ENCODE measurements at places on chromosomes 12 and 14.
A peak's percentile ranks its signal among the peaks of the same experiment; 100 is the strongest.

DNA sequence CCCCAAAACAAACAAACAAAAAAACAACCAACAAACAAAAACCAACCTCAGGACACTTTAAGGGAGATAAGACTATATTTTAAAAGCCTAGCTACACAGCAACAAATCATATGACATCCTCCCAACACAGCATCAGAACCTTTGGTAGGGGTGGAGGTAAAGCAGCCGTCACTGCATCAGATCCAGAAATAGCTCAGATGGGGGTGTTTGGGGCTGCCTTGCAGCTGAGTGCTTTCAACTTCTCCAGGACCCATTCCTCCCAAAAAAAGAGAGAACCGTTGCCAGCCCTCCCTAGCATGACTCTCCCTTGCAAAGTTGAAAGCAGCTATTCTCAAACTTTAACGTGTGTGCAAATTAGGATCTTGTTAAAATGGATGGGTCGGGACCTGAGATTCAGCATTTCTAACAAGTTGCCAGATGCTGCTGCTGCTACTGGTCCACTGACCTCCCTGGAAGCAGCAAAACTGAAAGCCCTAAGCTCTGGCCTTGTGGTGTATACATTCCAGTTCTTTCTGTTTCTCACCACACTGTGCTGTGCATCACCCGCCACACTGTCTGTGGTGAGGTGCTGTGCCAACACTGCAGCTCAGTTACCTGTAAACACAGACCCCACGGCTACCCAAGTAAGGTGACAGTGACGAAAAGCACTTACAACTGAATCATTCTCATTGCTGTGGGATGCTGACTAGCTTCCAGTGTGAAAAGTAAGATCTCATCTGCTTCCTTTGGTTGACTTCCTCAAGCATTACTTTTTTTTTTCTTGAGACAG, 54.0 kb downstream of the SLC38A1 start:
- DNase-seq = peak; percentile 65

DNA sequence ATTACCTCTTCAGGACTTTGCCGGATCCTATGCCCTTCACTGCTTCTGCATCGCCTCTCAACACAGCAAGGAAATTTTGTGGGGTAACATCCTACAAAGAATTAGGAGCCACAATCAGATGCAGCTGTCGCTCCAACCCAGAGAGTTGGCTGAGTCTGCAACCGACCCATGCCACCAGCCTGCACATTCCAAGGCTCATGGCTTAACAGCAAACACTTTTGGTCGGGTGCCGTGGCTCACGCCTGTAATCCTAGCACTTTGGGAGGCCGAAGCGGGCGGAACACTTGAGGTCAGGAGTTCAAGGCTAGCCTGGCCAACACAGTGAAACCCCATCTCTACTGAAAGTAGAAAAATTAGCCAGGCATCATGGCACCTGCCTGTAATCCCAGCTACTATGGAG, 32.3 kb downstream of the LGMN start:
- DNase-seq = no peak

DNA sequence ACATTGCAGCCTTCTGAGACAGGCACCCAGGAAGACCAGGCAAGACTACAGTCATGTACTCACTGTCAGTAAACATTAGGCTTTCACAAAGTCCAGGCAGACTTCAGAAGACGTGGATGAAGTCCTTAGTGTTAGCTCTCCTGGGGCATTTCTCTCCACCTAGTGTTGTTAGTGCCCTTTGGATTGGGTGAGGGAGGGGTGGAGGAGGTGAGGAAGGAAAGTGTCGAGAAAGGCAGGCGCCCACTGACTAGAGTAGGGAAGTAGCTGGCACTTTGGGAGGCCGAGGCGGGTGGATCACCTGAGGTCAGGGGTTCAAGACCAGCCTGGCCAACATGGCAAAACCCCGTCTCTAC, 20.2 kb downstream of the TMEM229B start:
- no peak for DNase-seq

- DNase-seq = no peak
Observed at GRCh38 chr14:72736786-72737559, 156.9 kb downstream of the DPF3 start.

DNA sequence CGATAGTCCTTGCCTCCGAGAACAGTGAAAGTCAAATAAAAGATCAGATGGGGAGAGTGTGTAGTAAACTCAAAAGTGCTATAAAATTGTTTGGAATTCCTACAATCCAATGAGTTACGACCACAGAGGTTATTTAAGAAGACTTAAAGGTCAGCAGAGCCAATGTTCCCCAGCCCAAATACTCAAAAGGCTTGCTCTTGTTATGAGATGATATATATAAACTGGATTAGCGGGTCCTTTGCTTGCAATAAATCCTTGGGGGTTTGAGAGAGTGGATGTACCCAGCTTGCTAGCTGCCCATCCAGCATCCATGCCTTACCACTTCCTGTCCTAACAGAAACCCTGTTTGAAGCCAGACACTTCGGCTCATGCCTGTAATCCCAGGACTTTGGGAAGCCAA, 29.0 kb upstream of the MED13L start:
- no peak for DNase-seq

- DNase-seq = peak; percentile 97
Observed at GRCh38 chr12:120231316-120232011, 30.6 kb upstream of the RPLP0 start.

DNA sequence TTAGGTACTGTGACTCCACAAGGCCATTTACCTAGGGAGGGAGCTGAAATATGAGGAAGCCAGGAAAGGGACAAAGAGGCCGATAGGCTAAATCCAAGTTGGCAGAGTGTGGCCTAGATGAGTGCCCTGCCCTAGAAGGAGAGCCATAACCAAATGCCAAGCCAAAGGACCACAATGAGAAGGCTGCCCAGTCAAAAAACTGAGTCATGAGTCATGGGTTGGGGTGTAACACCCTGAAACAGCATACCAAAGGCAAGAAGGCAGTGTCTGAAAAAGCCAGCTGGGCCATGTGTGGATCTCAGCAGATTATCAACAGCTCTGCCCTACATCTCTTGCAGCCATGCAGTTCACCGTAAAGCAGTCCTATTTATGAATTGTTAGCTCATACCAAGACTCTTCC, 171.7 kb downstream of the PHLDA1 start:
- no peak for DNase-seq

- DNase-seq = no peak
Observed at GRCh38 chr12:112615196-112615595, 176.4 kb upstream of the RPH3A start.

DNA sequence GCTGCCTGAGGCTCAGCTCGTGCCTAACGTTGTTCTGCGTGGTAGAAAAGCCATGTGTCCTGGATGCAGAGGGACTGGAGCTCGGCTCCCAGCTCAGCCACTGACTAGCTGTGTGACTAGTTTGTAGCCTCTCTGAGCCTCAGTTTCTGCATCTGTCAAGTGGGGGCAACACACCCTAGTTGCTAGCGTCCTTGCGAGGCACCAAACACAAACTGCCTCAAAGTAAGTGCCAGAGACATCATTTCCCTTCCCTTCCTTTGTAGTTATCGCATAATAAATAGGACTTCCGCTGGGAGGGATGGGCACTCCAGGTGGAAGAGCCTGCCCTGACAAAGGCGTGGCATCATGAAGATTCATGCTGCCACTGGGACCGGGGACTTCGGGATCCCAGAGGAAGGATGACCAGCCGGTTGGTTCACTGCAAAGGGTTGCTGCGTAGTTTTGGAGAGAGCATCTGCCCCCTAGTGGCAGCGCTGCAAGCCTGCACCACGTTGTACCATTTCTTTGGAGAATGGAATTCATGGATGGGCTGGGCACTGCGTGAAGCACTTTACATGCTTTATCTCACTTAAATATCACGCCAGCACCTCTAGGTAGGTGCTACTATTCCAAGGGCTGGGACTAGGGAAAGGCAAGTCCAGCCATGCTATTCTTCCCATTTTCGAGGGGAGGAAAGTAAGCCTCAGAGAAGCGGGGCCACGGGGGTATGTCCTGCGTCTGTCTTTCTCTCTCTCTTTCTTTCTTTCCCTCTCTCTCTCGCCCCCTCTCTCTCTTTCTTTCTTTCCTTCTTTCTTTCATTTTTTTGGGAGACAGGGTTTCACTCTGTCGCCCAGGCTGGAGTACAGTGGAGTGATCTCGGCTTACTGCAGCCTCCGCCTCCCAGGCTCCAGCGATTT, 4.6 kb downstream of the CCDC197 start:
- DNase-seq = peak; percentile 74

DNA sequence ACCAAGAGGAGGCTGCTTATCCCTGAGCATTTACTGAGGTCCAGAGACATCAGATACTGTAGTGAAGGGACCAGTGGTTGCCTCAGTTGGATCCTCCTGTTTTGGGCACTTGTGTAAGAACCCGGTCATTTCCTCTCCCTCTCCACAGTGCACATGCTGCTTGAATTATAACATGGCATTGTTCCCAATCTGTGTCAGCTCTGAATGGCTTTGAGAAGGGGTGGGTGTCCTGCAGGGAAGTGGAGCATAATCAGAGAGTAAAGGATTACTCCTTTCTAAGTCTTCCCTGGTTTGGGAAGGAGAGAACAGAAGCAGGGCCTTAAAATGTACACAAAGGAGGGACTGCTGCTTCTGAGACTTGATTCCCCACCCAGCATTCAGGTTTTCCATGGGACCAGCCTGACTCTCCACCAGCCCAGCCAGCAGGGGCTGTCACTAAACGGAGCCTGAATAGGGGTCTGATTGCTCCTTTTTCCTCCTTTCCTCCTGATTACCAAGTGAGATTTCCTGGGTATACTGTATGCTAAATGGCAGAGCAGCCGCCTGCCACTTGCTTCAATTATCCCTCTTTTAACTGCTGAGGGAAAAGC, 78.4 kb downstream of the NRXN3 start:
- no peak for DNase-seq

GRCh38 chr12:27101290-27101689, 18.9 kb upstream of the C12orf71 start:
- DNase-seq = peak; percentile 23

DNA sequence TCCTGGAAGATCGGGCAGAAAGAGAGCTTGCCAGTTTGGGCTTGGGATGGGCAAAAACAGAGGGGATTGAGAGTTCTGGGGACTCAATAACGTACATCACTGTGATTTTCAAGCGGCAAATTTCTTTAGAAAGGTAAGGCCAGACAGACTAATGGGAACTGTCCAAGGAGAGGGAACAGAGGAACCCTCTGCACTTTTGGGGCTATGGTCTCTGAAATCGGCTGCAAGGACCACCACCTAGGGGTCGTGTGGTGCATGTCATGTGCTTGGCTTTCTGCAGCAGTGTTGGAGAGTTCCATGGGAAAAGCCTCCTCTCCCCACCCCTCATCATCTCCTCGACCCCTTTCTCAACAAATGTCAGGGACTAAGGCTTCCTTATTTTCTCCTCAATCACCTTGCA, 79.6 kb downstream of the PPM1A start:
- no peak for DNase-seq

DNA sequence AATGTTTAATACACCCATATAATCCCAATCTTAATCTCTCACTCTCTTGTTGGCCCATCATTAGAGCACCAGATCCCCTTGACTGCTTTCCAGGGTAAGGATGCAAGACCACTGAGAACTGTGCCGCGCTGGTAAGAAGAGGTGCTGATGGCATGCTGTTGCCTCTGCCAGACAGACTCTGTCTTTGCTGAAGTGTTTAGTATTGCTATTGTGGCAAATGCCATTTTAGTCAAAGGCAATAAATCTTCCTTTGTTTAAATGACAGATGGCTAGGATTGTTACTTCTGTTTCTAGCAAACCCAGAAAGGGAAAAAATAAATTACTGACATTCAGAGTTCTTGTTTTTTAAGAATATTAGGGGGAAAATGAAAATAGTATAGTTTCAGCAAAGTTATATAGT, 152.3 kb downstream of the MON2 start:
- no peak for DNase-seq

- no peak for DNase-seq
Observed at GRCh38 chr14:36805131-36805559, 143.5 kb downstream of the PAX9 start.

- no peak for DNase-seq
Observed at GRCh38 chr14:85010186-85010585, 519.8 kb upstream of the FLRT2 start.

- DNase-seq = no peak
Observed at GRCh38 chr12:127773520-127773919, 493.4 kb upstream of the TMEM132C start.

GRCh38 chr12:123085730-123086487, 65.0 kb downstream of the PITPNM2 start:
- no peak for DNase-seq

GRCh38 chr14:53190938-53191337, 37.8 kb upstream of the DDHD1 start:
- no peak for DNase-seq

DNA sequence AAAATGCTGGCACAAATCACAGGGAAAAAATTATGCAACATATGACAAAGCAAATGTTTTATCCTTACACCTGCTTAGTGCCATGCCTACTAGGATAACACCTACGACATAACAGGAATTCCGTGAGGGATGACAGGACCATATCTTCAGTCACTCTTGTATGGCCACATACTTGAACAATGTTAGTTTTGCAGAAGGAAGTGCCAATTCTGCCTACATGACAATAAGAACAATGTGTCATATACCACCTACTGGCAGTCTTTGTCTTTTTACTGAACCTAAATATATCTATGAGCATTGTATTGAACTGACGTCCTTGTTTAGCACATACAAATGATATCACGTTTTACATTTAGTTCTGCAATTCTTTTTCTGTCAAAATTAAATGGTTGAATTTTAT, 234.0 kb downstream of the ADAMTS20 start:
- DNase-seq = peak; percentile 15

- DNase-seq = no peak
Observed at GRCh38 chr14:37869633-37870032, 274.2 kb downstream of the TTC6 start.

DNA sequence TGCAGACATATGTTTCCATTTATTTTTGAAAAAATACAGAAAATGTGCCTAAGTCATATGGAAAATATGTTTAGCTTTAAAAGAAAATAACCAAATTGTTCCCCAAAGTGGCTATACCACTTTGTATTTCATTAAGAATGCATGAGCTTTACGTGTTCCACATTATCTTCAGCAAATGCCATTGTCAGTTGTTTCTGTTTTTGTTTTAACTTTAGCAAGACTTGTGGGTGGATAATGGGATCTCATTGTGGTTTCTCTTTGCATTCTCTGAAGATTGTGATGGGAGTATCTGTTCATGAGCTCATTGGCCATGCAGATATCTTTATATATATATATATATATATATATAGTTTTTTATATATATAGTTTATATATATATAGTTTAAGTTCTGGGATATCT, 181.5 kb downstream of the CCER1 start:
- DNase-seq = no peak

GRCh38 chr14:75165586-75166391, 10.6 kb downstream of the TMED10 start:
- DNase-seq = no peak

DNA sequence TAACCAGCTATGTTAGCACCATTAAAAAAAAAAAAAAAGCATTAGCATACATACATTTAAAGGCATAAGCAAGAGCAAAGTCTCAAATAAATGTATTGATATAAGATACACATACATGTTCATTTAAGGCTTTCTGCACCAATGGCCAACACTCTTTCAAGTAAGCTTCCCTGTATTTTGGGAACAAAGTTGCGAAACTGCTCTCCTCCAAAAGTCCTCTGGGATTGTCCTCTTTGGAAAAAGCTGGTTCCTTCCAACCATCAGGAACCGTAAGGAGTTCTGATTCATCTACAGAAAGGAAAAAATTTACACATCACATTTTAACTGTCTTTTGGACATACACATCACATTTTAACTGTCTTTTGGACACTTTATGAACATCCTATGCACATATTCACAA, 3.2 kb downstream of the KRR1 start:
- DNase-seq = no peak

Measured in inflammatory macrophage (primary cell).